ENCODE measurements at places on chromosomes 7 and 10. TPM values are rescaled to one million over a fixed set of nuclear protein-coding genes. Genes with fewer than 3 reads are reported as not detected.

PDCD11 gene
- total RNA-seq = 22.7 TPM

SDK1 gene
- 46.3 TPM for total RNA-seq

DNA sequence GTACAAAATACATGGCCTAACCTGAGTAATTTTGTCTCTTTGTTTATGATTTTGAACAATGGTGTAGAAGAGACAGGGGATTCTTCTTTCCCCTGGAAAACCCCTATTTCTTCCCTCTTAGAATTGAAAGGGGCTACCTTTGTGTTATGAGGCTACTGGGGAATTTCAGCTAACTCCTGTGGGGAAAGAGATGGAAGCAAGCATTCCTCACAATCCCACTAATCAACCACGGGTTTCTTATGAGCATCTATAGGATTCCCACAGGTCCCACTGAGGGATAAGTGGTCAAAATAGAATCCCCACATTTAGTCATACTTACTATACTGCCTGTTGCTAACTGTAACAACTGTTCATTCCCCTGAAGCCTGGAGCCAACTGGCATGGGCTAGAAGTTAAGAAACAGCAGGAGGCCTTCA is 32.2 kb upstream of the ITGB8 start:
- H3K36me3 ChIP-seq = no peaks in the 10 kb centered on the region
- no peak for DNase-seq
- H3K4me1 ChIP-seq = no peaks in the 10 kb centered on the region
- H3K4me3 ChIP-seq = no peak overlapping the region
- H3K27me3 ChIP-seq = no peaks in the 10 kb centered on the region

GHRHR gene
- 1.4 TPM for total RNA-seq

DNA sequence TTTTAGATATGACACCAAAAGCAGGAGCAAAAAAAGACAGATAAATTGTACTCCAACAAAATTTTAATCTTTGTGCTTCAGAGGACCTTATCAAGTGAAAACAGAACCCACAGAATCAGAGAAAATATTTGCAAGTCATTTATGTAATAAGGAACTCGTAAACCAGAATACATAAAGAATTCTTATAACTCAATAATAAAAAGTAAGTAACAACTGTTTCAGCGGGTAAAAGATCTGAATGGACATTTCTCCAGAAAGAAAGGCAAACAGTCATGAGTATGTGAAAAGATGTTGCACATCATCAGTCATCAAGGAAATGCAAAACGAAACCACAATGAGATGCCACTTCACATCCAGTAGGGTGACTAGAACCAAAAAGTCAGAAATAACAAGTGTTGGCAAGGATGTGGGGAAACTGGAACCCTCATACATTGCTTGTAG is 167.7 kb upstream of the KCTD7 start:
- no peak for DNase-seq
- no peaks in the 10 kb centered on the region for H3K4me1 ChIP-seq
- no peaks in the 10 kb centered on the region for H3K27me3 ChIP-seq
- no peak overlapping the region for H3K27ac ChIP-seq
- no peaks in the 10 kb centered on the region for H3K36me3 ChIP-seq

- H3K4me1 ChIP-seq = peaks cover 4% of the 10 kb centered on the region
- DNase-seq = peak; percentile 66
- no peak overlapping the region for H3K27ac ChIP-seq
- H3K27me3 ChIP-seq = no peaks in the 10 kb centered on the region
- H3K36me3 ChIP-seq = no peaks in the 10 kb centered on the region
Observed at GRCh38 chr10:95767884-95768556, 12.1 kb downstream of the ENTPD1 start.

CFAP58 gene
- 1.1 TPM for total RNA-seq

PTPN20 gene
- total RNA-seq = 4.8 TPM

AKR1C8 gene
- total RNA-seq = 0.30 TPM

SRGN gene
- 168 TPM for total RNA-seq

SCART1 gene
- 7.3 TPM for total RNA-seq

DNA sequence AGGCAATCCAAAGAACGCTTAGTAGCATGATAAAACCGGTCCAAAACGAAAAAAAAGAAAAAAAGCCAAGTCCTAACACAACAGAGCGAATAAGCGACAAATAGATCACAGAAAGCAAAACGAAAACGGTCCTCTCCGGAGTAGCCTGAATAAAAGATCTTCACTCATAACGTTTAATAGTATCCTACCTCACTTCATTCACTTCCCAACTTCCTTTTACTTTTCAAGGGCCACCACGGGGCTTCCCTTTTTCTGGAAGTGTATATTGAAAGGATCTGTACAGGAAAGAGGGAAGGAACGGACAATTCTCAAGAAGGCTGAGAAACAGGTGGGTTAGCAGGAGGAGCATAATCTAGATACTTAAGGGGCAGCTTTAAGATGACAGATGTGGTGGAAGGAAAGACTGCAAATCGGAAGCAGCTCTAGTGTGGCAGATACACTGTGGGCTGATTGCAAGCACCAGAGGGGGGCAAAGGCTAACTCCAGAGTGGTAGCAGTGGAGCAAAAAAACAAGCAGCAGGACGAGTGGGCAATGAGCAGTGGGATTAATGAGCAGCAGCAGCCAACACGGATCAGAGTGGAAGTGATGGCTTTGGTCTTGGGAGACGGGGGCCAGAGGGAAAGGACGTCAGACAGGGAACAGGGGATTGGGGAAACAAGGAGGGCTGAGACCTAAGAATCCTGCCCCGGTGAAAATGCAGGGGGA is 866 bp downstream of the CNOT4 start:
- H3K36me3 ChIP-seq = no peaks in the 10 kb centered on the region
- peak overlapping the region; percentile 97 for H3K4me3 ChIP-seq
- no peak for DNase-seq
- H3K27me3 ChIP-seq = no peaks in the 10 kb centered on the region

DNA sequence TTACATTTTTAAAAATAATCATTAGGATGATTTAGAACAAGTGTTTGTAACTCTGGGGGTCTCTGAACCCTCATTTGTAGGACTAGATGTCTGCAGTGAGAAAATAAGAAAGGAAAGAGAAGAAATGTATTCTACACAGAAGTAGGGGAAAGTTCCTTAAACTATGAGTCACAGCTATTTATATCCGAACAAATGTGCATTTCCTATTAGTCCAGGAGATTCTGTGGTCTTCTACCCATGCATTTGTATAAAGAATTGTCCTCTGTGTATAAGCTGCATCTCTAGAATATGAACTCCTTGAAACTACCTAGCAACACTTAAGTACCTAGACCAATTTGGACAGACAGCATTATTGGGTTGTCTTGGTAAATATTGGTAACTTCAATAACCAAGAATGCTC is 15.9 kb upstream of the CD36 start:
- no peaks in the 10 kb centered on the region for H3K36me3 ChIP-seq
- no peak for DNase-seq
- no peak overlapping the region for H3K4me3 ChIP-seq
- no peaks in the 10 kb centered on the region for H3K27me3 ChIP-seq
- H3K27ac ChIP-seq = no peak overlapping the region

- no peaks in the 10 kb centered on the region for H3K36me3 ChIP-seq
- no peak overlapping the region for H3K4me3 ChIP-seq
- no peaks in the 10 kb centered on the region for H3K27me3 ChIP-seq
- no peak overlapping the region for H3K27ac ChIP-seq
Observed at GRCh38 chr10:71432956-71433767, 36.4 kb downstream of the CDH23 start.

LIPJ gene
- total RNA-seq = not detected

- DNase-seq = no peak
- no peaks in the 10 kb centered on the region for H3K4me1 ChIP-seq
- H3K27me3 ChIP-seq = no peaks in the 10 kb centered on the region
Observed at GRCh38 chr7:33339074-33339790, 209.9 kb downstream of the BBS9 start.

- no peaks in the 10 kb centered on the region for H3K36me3 ChIP-seq
- DNase-seq = no peak
- no peak overlapping the region for H3K27ac ChIP-seq
- H3K27me3 ChIP-seq = no peaks in the 10 kb centered on the region
- H3K4me3 ChIP-seq = no peak overlapping the region
Observed at GRCh38 chr10:6619660-6620059, 39.6 kb upstream of the PRKCQ start.

GRCh38 chr10:102279104-102279503 is 33.8 kb downstream of the GBF1 start:
- H3K27ac ChIP-seq = no peak overlapping the region
- H3K4me1 ChIP-seq = peaks cover 4% of the 10 kb centered on the region
- no peaks in the 10 kb centered on the region for H3K36me3 ChIP-seq
- H3K27me3 ChIP-seq = no peaks in the 10 kb centered on the region
- no peak overlapping the region for H3K4me3 ChIP-seq

DNA sequence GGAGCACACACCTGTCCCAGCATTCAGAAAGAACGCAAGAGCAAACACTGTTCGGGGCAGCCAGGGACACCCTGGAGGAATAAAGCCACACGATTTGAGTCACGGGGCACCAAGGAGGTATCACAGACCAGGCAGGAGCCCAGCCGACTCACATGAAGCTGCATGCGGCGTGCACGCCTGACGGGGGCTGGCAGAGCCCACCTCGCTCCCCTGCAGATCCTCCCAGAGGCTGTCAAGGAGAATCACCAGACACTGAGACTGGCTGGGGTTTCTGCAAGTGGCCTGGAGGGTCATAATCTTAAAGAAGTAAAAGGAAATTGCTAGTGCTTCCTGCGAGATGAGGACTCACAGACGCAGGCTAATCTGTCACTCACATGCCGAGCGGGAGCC is 61.6 kb downstream of the TCERG1L start:
- no peaks in the 10 kb centered on the region for H3K36me3 ChIP-seq
- no peak overlapping the region for H3K27ac ChIP-seq
- no peak overlapping the region for H3K4me3 ChIP-seq
- H3K4me1 ChIP-seq = no peaks in the 10 kb centered on the region
- H3K27me3 ChIP-seq = no peaks in the 10 kb centered on the region
- peak; percentile 47 for DNase-seq

GRCh38 chr7:15720849-15721471 is 34.5 kb upstream of the MEOX2 start:
- H3K27ac ChIP-seq = no peak overlapping the region
- no peak for DNase-seq
- H3K36me3 ChIP-seq = no peaks in the 10 kb centered on the region

IGFBP3 gene
- total RNA-seq = 200 TPM

- no peak overlapping the region for H3K4me3 ChIP-seq
- H3K27me3 ChIP-seq = no peaks in the 10 kb centered on the region
- peaks cover 9% of the 10 kb centered on the region for H3K36me3 ChIP-seq
- no peak for DNase-seq
- no peak overlapping the region for H3K27ac ChIP-seq
- no peaks in the 10 kb centered on the region for H3K4me1 ChIP-seq
Observed at GRCh38 chr10:119670717-119671116, 19.5 kb downstream of the BAG3 start.

- H3K4me3 ChIP-seq = no peak overlapping the region
- no peaks in the 10 kb centered on the region for H3K27me3 ChIP-seq
- H3K4me1 ChIP-seq = no peaks in the 10 kb centered on the region
- no peak overlapping the region for H3K27ac ChIP-seq
Observed at GRCh38 chr7:146146831-146147486, 30.4 kb downstream of the CNTNAP2 start.

DNA sequence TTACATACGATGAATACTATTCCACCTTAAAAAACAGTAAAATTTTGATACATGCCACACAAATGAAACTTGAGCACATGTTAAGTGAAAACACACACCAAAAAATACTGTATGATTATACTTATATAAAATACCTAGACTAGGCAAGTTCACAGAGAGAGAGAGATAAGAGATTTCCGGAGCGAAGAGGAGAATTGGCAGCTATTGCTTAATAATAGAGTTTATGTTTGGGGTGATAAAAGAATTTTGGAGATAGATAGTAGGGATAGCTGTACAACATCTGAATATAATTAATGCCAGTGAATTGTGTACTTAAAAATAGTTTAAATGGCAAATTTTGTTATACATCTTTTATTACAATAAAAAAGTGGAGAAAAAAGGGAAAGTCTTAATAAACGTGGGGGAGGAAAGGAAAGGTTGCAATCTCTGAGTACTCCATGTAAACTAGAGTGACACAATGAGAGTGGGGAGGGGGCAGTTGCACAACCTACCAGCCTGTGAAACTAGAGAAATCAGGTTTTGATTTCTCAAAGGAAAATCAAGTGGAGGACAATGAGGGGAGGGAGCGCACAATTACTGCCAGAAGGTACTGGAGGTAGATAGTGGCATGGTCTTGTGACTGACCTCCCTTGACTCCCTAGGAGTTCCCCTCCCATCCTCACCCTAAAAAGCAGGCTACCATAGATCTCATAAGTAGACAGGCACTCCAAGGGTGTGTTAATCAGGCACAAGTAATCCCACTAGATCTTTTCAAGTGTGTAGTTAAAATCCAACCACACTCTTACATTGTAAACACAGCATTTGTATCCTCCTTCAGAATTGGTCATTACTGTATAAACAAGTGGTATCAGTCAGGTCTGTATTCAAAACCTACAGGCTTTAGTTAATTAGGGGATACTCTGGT is 31.6 kb upstream of the ANK3 start:
- no peaks in the 10 kb centered on the region for H3K27me3 ChIP-seq
- H3K4me1 ChIP-seq = no peaks in the 10 kb centered on the region
- H3K4me3 ChIP-seq = no peak overlapping the region
- H3K27ac ChIP-seq = no peak overlapping the region
- DNase-seq = no peak

DNA sequence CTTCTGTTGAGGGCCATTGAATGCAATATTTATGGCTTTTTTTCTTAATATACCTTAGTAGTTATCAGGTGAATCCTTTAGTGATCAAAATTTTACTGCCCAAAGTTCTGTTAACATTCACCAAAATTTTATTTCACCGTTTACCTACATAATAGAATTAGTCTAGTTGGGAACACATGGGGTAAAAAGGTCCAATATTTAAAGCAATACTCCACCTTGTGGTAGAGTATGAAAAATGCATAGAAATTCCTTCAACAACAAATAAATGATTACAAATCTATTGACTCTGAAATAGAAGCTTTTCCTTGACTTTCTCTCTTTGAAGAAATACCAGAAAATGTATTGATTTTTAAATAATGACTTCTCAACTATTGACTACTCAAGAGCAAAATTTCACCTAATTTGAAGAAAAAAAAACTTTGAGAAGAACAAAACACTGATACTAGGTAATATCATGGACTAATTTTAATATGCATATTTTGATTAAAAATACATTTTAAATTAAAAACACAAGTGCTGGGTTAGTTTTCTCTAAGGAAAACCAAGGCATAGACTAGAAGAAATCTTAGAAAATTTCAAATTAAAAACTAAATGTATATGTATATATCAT is 43.3 kb downstream of the POLR1F start:
- no peaks in the 10 kb centered on the region for H3K36me3 ChIP-seq
- H3K27ac ChIP-seq = no peak overlapping the region
- H3K27me3 ChIP-seq = no peaks in the 10 kb centered on the region
- no peak overlapping the region for H3K4me3 ChIP-seq
- no peaks in the 10 kb centered on the region for H3K4me1 ChIP-seq

VPS41 gene
- total RNA-seq = 77.0 TPM

LRIT1 gene
- not detected for total RNA-seq

GRCh38 chr7:105073143-105073542 is 59.1 kb downstream of the KMT2E start:
- H3K27ac ChIP-seq = no peak overlapping the region
- H3K36me3 ChIP-seq = peaks cover 6% of the 10 kb centered on the region
- no peak overlapping the region for H3K4me3 ChIP-seq
- no peaks in the 10 kb centered on the region for H3K27me3 ChIP-seq

GRCh38 chr7:125316466-125316865 is 386.8 kb upstream of the POT1 start:
- H3K4me3 ChIP-seq = no peak overlapping the region
- H3K27ac ChIP-seq = no peak overlapping the region
- H3K4me1 ChIP-seq = no peaks in the 10 kb centered on the region

EGR2 gene
- total RNA-seq = 11.4 TPM

GRCh38 chr10:70487824-70488223 is 9.3 kb downstream of the PALD1 start:
- no peak overlapping the region for H3K27ac ChIP-seq
- no peaks in the 10 kb centered on the region for H3K4me1 ChIP-seq
- no peaks in the 10 kb centered on the region for H3K27me3 ChIP-seq
- DNase-seq = no peak
- H3K4me3 ChIP-seq = no peak overlapping the region

AOAH gene
- total RNA-seq = 10.0 TPM

CYTH3 gene
- total RNA-seq = 63.7 TPM

MKX gene
- total RNA-seq = 4.5 TPM

RSPH10B2 gene
- 0.39 TPM for total RNA-seq

IFT22 gene
- total RNA-seq = 10.9 TPM
